ENCODE measurements at places on chromosomes 1 and 21.

GRCh38 chr1:234542211-234542850, 63.4 kb upstream of the TARBP1 start:
- no peak for DNase-seq

DNA sequence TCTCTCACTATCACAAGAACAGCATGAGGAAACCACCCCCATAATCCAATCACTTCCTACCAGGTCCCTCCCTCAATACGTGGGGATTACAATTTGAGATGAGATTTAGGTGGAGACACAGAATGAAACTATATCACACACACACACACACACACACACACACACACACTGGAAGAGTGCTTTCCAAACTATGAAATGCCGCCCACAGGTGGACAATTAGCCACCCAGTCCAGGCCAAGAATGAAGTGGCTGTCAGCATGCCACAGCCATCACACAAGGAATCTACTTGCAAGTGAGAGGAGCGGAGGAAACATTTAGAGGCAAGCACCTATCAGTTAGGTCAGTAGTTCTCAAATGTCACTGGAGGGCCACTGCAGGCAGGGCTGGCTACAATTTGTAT, 105.4 kb upstream of the HOOK1 start:
- no peak for DNase-seq

DNA sequence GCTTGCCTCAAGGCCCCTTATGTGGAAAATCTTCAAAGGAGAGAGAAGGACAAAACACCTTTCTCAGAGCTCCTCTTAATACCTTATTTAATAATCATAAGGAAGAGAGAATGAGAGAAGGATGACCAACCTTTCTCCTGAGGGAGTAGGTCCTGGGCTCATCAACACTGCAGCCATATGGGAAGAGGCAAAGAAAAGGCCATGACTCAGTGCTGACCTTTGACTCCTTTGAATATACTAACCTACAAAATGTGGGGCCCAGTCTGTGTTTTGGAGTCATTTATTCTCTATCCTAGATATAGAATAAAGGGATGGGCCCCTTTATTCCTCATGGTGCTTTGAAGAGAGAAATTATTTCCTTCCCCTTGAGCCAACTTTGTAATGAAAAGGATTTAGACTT, 38.3 kb downstream of the CAMSAP2 start:
- DNase-seq = no peak

GRCh38 chr1:2429780-2430591, 17.6 kb upstream of the PEX10 start:
- no peak for DNase-seq

GRCh38 chr1:186494832-186495271, 33.9 kb upstream of the PDC start:
- no peak for DNase-seq

- no peak for DNase-seq
Measured at GRCh38 chr1:202578001-202578504, 132.2 kb downstream of the SYT2 start.

DNA sequence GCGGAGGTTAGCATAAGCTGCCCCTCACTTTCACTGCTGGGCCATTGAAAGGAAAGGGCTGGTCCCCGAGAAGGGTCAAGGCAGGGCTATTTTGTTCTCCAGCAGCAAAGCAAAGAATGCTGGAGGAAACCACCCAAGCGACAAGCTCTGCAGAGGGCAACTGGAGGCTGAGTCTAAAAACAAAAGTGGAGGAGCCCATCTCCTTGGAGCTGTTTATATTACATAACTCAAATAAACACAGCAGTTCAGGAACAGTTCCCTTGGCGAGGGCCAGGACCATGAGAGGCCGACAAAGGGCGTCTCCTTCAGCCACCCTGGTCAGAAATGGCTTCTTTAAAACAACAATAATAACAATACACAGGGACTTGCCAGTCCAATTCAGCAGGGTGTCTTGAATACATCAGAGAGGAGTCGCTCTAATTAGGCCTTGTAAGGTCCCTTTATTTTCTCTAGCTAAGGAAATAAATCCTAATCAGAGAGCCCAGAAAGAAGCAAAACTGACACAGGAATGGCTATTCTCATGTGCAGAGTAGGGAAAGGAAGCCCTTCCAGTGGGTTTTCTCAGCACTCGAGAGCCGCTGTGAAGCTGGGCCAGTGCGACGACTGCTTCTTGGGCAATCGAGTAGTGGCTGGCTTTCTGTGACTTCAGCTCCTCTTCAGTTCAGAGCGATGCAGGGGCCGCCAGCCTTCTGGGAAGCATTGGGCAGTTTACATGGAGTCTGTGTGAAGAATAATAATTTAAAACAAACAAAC, 57.0 kb upstream of the TARBP1 start:
- DNase-seq = no peak

- DNase-seq = no peak
Measured at GRCh38 chr1:12604986-12605385, 13.0 kb downstream of the DHRS3 start.

- no peak for DNase-seq
Measured at GRCh38 chr1:84116558-84116957, 27.5 kb upstream of the PRKACB start.

GRCh38 chr21:29305068-29305467, 6.3 kb downstream of the BACH1 start:
- no peak for DNase-seq

GRCh38 chr1:198959032-198959431, 320.2 kb downstream of the PTPRC start:
- DNase-seq = no peak

DNA sequence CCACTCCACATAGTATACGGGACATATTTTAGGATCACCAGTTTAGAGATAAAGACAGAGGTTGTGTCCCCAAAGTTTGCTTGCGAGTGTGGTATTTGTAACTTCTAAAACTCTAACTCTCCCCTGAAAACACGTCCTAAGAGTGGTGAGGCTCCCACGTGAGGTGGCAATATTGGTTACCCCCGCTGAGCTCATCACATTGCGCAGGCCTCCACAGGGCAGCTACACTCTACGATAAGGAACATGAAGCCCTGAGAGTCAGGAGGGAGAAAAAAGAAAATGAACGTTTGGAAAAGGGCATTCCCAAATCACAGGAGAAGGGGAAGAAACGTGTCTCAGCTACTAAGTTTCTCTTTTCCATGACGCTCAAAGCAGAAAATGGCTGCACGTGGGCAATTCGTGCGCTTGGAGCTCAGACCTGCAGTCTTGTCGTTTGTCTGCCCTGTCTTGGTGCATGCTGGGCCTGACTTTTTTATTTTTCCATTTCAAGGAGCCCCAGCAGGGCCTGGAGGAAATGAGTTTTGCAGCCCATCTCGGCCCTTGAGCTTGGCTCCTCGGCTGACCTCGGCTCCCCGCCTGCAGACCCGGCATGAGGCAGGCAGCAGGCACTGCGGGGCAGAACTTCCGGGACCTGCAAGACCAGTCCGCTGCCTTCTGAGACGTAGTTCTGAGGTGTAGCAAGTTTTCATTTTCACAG, 25.7 kb downstream of the ERG start:
- DNase-seq = no peak

- no peak for DNase-seq
Measured at GRCh38 chr1:22048351-22049192, 3.9 kb upstream of the CDC42 start.

GRCh38 chr1:74683656-74684055, 10.1 kb upstream of the ERICH3 start:
- no peak for DNase-seq

- no peak for DNase-seq
Measured at GRCh38 chr1:244409701-244410100, 42.0 kb downstream of the ADSS2 start.

DNA sequence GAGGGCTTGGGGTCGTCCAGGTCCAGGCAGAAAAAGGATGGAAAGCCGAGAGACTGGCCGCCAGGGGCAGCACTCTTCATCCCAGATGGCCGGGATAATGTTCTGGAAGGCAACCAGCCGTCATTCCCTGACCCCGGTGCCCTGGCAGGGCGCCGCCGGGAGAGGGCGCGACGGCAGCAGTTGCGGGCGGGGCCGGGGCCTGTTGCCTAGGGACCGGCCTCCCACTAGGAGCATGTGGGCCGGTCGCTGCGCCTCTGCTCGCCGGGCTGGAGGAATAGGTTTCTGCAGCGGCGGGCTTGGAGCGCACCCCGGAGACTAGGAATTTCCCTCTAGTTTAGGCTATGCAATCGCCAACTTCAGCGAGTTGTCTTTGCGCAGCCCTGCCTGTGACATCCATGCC, 11.0 kb downstream of the DMRTB1 start:
- DNase-seq = peak; percentile 24

DNA sequence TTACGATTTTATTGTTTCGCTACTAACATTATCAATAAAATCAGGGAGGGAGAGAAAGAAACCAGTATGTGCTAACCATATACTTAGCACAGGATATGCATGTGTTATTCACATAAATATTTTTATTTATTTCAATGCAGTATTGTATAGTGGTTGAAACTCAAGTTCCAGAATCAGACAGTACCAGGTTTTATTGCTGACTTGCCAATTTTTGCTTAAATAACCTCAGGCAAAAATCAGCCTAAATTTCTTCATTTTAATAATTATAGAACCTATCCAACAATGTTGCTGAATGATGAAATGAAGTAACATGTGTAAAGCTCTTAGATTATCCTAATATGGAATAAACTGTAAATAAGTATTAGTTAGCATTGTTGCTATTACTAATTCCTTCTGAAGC, 61.4 kb upstream of the LRRC7 start:
- no peak for DNase-seq

GRCh38 chr1:153465811-153466636, 5.6 kb upstream of the S100A7 start:
- no peak for DNase-seq
